ENCODE measurements at places on chromosomes 2 and 18.

DNA sequence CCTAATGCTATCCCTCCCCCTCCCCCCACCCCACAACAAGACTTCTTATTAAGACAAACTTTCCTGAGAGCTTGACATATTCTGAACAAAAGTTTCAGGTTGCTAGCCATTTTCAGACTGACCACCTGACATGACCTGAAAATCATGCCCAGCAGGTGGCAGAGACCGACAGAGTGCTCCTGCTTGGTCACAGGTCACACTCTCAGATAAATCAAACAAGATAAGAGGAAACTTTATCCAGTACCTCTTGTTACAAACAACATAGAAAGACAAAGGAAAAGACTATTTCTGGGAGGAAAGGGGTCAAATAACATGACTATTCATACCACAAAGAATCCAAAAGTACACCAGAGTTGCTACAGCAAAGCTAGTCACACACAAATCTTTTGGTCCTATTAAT, 107.4 kb downstream of the TMEM200C start:
- no peak for DNase-seq

GRCh38 chr2:85259101-85259590, 68.6 kb downstream of the TGOLN2 start:
- DNase-seq: no peak

DNA sequence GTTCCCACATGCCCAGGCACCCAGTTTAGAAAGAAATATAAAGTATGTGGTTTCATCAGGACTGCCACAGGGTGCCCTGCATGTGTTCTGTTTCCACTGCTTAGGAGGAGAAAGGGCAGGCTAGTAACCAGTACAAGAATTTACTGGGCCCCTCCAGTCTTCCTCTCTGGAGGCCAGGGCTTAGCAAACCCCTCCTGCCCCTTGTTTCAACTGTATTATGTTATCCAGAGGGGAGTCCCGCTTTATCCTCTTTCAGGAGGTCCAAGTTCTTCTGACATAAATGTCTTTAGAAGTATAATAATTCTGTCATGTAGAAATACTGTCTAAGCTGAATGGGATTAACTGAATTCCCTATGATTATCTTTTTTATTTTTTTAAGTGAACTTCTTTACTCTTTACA, 132.1 kb downstream of the WDSUB1 start:
- no peak for DNase-seq

DNA sequence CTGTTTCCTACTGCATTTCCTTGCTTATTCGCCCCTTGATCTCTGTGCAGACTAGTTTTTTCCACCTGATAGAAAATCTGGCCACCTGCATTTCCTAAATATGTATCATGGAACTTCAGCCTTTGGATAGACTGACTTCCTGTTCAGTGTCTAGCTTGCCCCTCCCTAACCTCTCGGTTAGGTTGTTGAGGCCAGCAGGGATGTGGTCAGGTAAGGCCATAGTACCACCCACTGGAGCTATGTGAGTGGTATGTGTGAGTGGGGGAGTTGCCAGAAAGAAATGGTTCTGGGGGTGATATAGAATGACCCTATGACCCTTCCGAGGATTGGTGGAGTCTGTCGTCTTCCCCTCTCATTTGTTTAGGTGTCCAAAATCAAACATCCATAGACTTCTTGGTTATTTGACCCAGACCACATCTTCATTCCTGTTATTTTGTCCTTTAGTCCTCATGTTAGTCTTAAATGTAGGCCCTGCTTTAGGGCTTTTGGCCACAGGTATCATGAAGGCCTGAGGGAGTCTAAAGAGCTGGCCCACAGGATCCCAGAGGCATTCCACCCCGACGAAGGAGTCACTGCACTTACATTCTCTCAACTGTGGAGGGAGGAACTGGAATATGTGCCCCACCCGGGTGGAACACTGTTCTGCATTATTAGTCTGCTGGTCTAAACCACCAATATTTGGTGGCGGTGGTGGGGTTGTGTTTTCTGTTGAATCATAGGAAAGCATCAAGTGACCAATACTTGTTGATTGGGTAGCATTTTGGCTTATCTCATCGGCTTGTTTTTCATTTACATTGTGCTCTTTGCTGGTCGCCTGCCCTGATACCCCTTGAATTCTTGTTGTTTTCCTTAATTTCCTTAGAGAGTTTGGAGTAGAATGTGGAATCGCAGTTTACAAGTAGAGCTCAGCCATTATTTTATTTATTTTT, 21.9 kb downstream of the CAB39 start:
- DNase-seq: no peak

GRCh38 chr2:224033601-224034000, 5.5 kb downstream of the SERPINE2 start:
- no peak for DNase-seq

DNA sequence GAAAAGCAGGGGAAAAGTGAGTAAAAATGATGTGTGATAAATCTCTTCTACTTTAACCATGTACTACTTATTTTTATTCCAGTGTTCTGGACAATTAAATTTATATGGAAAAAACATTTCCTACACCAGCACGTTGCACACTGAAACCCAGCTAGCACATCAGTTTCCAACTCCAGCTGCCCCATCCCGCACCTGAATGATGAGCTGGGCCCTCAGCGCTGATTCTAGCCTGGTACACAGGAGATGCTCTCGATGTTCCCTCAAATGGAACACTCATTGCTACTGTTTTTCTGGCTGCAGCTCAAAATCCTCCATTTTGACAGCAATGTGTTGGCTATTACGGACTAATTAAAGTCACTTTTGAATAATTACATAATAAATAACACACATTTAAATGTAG, 783.1 kb upstream of the FSHR start:
- no peak for DNase-seq

GRCh38 chr2:176473177-176473576, 203.9 kb downstream of the MTX2 start:
- DNase-seq: no peak

GRCh38 chr2:20223407-20224163, 1.3 kb downstream of the SDC1 start:
- DNase-seq: no peak

DNA sequence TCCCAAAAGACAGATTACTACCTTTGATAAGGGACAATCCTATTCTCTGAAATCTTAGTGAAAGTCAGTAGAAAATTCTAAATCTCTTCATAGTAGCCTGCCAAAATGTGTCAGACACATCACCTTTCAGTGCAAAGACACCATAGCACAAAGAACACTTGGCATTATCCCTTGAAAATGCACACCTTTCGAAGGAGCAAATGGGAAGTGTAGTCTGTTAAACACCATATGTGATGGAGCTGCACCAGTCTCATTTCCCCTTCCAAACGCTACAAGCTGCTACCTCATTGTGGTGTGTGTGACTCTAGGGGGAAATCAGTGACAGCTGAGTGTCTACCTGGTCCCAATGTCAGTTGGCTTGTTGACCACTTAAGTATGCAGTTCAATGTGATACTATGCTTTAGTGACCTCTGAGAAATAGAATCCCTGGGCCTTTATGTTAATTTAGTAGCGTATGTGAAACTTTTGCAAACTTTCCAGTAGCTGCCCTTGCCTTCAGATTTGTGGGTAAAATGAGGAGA, 551.7 kb downstream of the ARHGAP15 start:
- DNase-seq: no peak

- DNase-seq: no peak
Observed at GRCh38 chr2:199302851-199303250, 154.9 kb downstream of the SATB2 start.

DNA sequence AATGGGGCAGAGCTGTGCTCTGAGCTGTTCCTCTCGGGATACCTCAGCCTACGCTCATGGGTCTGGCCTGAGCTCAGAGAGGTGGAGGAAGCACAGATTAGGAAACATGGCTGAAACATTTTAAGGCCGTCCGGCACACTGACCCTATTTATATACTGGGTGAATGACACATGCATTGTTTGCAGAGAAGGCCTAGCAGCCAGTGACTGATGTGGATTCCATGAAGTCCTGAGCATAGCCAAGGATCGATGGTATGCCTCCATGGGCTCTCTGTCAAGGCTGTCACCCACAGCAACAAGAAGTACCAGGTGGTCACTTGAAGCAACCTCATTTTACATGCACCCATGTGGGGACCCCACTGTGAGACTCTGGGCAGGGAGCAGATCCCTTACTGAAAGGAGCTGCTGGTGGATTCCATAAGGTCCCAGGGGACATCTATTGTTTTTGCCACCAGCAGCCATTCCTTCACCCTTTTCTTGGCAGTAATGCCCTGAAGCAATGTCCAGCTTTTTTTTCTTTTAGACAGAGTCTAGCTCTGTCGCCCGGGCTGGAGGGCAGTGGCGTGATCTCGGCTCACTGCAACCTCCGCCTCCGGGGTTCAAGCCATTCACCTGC, 8.4 kb downstream of the PTMA start:
- no peak for DNase-seq

DNA sequence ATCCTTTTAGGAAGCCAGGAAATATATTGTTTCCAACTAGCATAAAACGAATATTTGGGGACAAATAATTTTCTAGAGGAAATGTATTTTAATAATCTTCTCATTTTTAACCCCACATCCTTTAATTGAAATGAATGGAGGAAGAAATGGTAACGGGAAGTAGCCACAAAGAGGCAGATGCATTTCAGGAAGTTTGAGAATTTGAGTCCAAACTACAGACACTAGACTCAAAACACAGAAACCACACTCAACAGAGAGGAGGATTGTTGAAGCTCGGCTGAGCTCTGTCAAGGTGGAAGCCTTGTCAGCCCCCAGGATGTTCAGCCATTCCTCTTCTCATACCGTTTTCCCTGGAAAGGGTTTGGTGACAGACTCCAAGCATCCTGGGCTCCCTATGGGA, 288.5 kb downstream of the NAPG start:
- no peak for DNase-seq

GRCh38 chr2:36618381-36618780, 20.4 kb upstream of the FEZ2 start:
- no peak for DNase-seq

- DNase-seq: no peak
Observed at GRCh38 chr18:10013621-10014543, 100.1 kb downstream of the VAPA start.

DNA sequence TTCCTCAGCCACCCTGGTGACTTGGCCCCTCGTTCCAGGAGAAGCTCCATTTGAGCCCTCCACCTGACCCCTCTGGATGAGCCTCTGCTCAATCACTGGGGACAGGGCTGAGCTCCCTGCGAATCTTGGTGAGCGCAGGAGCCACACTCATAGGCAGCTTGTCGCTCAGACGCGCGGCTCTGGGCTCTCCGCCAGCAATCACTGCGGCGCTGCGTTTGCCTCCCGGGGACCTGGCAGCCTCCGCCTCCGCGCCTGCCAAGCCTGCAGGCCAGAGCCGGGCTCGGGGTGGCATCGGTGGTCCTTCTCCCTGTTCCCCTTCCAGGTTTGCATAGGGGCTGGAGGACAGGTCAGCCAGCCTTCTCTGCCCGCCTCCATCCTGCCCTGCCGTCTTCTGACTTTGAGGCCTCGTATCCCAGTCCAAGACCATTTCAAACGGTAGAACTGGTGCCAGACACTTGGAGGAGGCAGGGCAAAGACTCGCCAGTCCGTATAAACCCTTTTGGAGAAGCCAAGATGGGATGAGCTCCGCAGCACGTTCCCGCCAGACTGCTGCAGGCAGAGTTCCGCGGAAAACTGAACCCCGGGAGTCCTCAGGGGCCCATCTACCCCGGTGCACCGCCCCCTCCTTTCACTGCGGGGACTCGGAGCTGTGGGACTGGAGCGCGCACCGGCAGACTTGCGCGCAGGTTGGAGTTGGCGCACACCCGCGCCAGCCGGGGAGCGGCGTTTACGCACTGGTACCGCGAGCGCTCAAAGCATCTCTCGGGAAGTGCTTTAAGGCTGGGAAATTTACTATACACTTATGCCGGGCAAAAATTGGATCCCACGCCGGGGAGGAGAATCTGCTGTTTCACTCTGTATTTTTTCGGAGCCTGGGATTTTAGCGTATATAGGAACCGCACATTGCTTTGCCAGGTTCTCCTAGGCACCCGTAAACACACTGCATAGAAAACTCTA, 1.1 kb upstream of the TACR1 start:
- no peak for DNase-seq

DNA sequence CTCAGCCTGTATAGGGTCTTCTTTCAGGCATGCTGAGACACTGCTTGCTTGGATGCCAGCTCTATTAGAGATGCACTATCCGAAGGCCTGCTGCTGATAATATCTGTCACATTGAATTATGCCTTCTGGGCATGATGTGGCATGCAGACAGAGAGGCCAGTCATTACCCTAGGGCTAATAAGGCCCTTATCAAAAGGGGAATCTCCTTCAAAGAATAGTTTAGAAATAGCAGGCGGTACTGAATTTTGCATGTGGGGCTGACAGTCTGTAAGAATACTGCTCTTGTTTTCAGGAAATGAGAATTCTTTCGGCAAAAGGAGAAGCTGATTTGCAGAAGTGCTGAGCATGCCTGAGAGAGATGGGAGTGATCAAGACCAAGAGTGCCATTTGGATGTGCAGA, 13.1 kb upstream of the LHCGR start:
- DNase-seq: no peak

DNA sequence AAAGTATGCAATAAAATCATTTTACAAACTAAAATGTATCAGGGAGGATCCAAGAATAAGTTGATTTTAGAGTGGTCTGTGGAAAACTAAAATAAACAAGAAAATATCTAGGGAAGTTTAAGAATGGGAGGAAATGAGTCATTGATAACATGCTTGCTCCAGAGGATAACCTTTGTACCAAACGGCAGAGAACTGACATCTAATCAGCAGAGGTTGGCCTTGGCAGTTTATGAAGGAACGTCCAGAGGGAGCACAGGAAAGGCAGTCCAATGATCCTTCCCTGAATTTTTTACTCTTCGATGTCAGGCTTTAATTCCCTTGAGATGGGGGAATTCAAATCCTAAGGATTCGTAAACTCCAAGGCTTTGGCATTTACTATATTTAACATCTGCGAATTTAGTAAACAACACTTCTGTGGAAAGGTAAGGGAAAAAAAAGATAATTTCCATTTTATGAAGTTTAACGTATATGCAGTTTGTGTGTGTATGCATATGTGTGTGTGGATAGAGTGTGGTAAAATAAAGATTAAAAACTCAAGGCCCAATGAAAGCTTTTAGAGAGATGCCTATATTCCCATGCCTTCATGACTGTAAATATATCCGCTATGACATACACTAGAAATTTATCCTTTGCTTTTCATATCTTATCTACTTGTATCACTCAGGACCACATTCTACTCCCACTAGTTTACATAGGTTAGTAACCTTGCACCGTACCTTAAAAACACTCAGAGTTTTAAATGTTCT, 8.7 kb upstream of the INPP1 start:
- no peak for DNase-seq

DNA sequence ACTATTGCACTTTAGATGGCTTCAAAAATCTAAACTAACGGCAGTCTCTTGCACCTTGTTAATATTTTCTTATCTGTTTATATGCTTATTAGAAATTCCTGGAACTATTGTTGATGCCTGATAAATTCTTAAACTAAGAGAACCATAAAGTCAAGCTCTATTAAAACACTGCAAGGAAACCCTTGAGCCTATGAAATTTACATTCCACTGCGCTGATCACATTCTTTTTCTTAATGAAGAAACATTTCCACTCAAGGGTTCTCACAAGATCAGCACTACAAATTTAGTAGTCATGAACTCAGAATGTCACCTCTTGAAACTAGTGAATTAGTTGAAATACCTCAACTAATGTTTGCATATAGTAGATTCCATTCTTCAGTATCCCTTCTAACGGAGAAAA, 331.8 kb upstream of the SLC8A1 start:
- no peak for DNase-seq

GRCh38 chr2:95310651-95311050, 13.5 kb downstream of the KCNIP3 start:
- DNase-seq: no peak
